ENCODE measurements at places on chromosomes 4 and X.

- DNase-seq = no peak
Observed at GRCh38 chr4:94551643-94552564, 100.2 kb downstream of the PDLIM5 start.

DNA sequence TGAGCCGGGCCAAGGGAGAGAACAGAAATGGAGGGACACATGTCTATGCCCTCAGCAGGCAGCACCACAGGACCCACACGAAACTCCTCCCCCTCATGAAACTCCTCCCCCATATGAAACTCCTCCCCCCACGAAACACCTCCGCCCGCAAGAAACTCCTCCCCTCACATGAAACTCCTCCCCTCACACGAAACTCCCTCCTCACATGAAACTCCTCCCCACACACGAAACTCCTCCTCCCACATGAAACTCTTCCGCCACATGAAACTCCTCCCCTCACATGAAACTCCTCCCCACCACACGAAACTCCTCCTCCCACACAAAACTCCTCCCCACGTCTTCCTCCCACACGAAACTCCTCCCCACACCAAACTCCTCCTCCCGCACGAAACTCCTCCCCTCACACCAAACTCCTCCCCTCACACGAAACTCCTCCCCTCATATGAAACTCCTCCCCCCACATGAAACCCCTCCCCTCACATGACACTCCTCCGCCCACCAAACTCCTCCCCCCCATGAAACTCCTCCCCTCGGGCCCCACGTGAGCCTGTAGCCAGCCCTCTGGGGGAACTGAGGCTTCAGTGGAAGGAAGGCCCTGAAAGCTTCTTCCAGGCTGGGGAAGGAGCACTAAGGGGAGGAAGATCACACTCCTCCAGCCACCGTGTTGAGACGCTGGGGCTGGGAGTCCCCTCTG lies 15.2 kb downstream of the ADRA2C start:
- no peak for DNase-seq

GRCh38 chr4:3250438-3250955 lies 1.5 kb downstream of the MSANTD1 start:
- DNase-seq = peak; percentile 63

GRCh38 chr4:137394018-137394417 lies 138.3 kb downstream of the PCDH18 start:
- no peak for DNase-seq

DNA sequence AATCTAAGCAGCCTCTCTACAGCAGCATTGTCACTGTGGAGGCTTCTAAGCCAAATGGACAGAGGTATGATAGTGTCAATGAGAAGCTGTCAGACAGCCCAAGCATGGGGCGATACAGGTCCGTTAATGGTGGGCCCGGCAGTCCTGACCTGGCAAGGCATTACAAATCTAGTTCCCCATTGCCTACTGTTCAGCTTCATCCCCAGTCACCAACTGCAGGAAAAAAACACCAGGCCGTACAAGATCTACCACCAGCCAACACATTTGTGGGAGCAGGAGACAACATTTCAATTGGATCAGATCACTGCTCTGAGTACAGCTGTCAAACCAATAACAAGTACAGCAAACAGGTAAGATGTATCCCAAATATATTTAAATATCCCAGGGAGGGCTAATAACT lies 4.1 kb downstream of the PCDH7 start:
- DNase-seq = no peak

DNA sequence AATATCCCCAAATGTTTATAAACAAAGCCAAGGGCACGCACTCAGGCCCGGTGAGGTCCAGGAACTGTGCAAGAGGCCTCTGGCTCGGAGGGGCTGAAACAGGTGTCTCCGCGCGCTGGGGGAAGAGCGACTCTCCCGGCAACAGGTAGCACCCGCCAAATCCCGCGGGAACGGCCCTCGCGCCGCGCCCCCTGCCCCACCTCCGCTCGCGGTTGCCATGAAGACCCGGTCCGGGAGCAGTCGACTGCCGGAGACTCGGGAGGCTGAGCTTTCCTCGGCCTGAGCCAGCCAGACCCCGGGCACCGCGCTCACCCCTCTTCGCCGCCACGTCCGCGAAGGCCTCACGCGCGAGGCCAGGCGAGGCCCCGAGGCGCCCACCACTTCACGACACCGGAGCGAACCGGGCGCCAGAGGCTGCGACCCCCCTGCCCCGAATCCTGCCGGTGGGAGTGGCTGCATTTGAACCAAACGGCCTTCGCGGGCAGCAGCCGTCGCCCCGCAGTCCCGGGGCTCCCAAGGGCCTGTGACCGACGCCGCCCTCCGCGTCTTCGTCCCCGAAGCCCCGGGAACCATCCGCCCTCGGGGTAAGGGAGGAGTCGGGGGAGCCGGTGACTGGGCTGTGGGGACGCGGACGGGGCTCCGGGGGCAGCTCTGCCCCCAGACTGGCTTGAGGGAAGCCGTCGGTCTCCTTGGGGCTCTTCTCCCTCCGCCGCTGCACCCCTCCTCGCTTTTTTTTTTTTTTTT lies at the start of gene NSUN7:
NSUN7 (plus strand) TSS at position 239 of the 744 bp plus-strand sequence. CDS start 739 bp downstream, outside the sequence.
- peak; percentile 75 for DNase-seq

DNA sequence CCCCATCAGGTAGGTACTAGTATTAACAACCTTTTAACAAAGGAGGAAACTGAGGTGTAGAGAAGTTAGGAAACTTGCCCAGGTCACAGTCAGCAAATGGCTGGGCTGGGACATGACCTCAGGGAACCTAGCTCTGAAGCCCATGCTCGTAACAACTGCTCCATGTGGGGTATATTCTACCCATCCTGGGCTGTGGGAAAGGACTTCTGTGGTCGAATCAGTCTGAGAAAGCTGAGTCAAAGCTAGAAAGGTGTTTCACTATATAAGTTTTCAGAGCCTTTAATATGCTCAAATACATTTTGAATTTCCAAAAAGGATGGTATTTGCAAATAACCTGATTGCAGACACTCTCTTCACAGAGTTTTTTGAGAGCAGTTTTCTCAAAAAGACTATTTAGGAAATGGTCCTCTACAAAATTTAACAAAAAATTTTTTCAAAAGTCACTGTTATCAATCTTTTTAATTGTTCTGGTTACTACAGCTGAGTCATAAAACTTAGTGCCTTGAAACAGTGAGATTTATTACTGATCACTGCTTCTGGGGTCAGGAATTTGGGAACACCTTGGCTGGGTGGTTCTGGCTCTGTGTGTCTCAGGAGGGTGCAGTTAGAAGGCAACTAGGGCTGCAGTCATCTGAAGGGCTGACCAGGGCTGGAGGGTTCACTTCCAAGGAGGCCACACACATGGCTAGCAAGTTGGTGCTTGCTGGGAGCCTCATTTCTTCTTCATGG lies 53.6 kb downstream of the NSG1 start:
- no peak for DNase-seq

DNA sequence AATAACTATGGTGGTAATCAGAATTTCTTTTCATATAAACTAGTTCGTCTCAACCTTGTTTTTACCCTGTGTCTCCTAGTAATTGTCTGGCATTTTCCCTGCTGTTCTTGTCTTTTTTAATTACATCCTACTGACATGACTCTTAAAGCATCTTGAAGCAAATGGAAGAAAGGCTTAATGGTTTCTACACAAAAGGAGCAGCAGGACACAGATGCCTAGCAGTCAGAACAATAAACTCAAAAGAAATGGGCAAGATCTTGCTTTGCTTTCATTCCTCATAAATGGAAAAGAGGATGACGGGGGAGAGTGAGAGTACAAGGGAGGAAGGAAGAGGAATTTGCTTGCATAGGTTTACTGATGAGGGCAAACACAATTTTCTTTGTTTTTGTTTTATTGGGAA lies 293.2 kb upstream of the EMCN start:
- no peak for DNase-seq

DNA sequence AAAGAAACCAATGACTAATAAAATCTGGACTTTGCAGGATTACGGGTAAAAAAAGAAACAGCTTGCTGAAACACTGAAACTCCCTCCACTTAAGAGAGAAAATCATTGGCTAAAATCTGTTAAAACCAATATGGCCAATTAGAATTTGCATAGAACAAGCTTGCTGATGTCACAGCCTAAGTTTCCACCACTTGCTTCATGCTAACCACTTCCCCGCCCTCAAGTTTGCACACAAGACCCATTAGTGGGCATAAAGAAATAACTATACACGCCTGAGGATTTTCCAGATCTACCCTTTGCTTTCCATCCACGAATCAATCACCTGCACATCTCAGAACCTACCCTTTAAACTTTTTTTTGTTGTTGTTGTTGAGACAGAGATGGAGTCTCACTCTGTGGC lies 42.7 kb upstream of the PHEX start:
- no peak for DNase-seq

GRCh38 chr4:153383131-153383530 lies 38.6 kb downstream of the MND1 start:
- DNase-seq = no peak

All from sigmoid colon (tissue), 7 donors.